ENCODE measurements at places on chromosomes 12 and 14.

- no peak for DNase-seq
Measured at GRCh38 chr12:4261655-4262054, 11.9 kb upstream of the CCND2 start.

- no peak for DNase-seq
Measured at GRCh38 chr14:72774894-72775620, 118.8 kb downstream of the DPF3 start.

GRCh38 chr12:117900561-117900960 is 68.2 kb downstream of the KSR2 start:
- no peak for DNase-seq

DNA sequence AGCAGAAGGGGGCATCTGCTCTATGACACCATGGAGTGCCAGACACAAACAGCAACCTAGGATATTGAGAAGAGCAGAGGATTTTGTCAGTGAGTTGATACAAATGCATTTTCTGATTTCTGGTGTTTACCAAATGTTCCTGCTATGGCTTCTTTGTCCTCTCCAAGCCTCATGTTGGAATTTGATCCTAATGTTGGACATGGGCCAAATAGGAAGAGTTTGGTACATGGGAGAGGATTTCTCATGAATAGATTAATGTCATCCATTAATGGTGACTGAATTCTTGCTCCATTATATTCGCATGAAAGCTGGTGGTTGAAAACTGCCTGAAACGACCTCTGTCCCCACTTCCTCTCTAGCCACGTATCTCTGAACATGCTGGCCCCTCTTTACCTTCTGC is 1002.2 kb upstream of the FLRT2 start:
- DNase-seq = no peak

DNA sequence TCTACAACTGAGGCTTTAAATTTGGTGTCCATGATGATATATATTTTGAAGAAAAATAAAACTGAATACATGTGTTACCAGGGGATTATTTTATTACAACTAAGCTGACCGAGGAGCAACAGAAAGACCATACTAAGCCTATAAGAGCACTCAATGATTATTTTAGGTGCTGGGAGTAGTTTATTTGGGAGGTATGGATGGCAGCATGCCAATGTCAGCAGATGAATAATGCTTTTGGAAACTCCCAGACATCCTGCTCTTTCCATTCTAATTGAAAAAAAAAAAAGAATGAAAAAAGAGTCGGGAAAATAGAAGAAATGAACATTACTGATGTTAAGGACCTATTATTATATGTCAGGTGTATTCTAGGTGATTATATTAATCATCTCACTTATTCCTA is 441.2 kb downstream of the BTG1 start:
- no peak for DNase-seq

- no peak for DNase-seq
Measured at GRCh38 chr12:116402163-116402939, 124.9 kb upstream of the MED13L start.

- no peak for DNase-seq
Measured at GRCh38 chr14:101456246-101457175, 104.8 kb upstream of the DIO3 start.

- DNase-seq = no peak
Measured at GRCh38 chr14:49950275-49951228, 57.7 kb downstream of the ARF6 start.

DNA sequence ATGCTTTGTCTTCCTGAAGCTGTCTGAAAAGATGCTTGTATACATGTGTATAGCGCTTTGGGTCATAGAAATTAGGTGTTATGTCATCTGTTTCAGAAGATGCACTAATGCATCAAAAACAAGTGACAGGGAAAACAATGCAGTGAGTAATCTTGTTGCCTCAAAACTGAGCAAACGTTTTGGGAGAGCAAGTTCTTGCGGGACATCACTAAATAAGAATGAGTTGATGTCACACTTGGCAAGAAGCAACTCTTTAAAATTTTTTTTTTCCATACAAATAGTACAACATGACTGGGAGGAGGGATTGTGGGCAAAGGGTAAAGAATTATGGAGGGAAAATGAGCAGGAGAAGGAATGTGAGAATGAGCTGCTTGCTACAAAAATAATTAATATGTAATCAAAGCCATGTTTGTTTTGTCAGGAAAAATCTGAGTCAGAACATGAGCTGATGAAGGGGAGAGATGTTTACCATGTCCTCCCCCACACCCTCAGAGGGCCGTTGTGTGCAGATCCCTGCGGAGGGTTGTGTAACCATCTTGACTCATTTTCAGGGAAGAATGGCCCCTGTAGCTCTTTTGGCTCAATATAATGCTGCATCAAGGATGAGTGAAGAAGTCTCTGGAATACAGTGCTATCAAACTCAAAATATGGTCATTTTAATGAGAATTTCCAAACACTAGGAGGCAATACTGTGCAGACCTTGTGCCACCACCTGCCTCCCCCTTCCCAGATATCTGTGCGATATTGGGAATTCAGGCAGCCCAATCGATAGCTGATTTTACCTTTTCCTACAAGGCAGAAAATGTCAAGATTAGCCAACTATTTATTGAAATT is 41.4 kb downstream of the BORCS5 start:
- DNase-seq = no peak

- DNase-seq = no peak
Measured at GRCh38 chr14:23725980-23726710, 90.0 kb downstream of the DHRS2 start.

DNA sequence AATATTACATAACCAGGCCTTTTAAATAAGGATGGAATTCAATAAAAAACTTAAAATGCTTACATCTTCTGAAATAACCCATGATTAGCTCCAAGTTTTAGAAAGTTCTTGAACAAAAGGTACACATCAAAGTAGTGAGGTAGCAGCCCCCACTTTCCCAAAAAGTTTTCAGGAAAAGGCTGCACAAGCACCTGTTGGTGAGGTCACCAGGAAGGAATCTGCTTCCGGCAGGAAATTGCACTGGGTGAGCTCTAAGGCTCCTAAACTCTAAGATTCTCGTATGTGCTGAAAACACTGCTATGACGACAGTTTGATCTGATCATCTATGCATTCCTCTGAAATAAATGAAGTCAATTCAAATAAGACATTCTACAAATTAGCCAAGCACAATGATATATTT is 34.3 kb upstream of the TTC7B start:
- DNase-seq = no peak

- DNase-seq = no peak
Measured at GRCh38 chr12:19550626-19551025, 111.3 kb downstream of the AEBP2 start.

- DNase-seq = no peak
Measured at GRCh38 chr14:60317609-60318008, 68.6 kb downstream of the PPM1A start.

- no peak for DNase-seq
Measured at GRCh38 chr14:101475456-101476257, 85.6 kb upstream of the DIO3 start.

GRCh38 chr14:102251161-102251560 is 53.8 kb downstream of the MOK start:
- no peak for DNase-seq

DNA sequence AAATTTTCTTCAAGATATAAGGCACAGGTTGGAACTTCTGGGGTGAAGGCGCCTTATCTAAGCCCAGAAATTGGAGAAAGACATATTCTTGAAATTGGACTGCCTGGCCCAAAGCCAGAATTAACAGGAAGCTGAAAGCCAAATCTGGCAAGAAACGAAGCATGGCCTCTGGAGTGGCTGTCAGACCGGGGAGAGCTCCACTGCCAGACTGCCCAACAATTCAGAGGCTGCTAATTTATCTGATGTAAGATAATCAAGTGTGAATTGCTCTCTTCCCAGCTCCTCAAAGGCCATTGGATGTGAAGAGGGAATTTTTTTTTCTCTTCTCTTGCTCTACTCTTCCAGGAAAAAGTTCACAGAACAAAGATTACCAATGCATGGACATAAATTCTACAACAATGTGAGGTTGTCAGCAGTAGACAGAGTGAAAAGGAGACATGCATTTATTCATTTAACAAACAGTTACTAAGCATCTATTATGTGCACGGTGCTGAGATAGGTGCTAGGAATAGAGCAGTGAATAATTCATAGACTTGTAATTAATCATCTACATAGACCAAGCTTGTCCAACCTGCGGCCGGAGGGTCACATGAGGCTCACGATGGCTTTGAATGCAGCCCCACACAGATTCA is at the start of gene GDF3:
GDF3 (minus strand) TSS at position 210 of the 632 bp plus-strand sequence; CDS start at position 163, 47 bp downstream.
- no peak for DNase-seq

DNA sequence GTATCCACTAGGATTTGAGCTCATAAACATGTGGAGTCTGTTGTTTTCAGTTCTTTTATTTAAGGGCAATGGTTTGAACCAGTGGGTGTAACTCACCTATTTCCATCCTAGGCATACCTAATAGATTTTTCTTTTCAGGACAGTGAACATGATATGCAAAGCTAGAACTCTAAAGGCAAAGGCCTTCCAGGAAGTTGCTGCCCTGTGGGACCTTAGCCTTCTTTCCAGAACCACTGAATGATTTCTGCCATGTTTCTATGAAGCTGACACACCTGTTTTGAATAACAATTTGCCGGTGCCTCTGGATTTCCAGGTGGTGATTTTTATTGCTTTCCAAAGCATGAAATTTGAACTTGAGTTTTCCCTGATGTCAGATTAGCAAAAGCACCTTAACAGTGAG is 372.9 kb upstream of the FAR2 start:
- DNase-seq = no peak

DNA sequence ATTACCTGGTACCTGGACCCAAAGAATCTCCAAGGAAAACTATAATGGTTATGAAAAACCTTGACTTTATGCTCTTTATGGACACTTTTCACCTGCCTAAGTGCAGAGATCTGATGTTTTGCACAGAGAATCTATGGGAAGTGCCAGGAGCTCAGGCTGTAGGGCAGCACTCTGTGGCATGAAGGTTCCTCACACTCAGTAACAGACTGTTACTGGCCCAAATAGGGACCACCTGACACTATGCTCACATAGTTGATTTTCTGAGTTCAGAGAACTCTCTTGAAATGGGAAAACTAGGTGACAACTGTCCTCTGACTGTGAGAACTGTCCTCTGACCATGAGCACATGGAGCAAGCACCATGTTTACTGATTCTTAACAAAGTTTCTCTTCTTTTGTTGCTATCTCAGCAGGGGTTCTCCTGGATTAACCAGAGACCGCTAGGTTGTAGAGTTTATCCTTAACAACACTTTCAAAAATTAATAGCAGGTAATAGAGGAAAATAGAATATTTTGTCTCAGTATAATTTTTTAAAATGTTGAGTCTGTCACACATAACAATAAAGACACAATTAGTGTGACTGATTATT is 101.6 kb downstream of the STXBP6 start:
- no peak for DNase-seq

DNA sequence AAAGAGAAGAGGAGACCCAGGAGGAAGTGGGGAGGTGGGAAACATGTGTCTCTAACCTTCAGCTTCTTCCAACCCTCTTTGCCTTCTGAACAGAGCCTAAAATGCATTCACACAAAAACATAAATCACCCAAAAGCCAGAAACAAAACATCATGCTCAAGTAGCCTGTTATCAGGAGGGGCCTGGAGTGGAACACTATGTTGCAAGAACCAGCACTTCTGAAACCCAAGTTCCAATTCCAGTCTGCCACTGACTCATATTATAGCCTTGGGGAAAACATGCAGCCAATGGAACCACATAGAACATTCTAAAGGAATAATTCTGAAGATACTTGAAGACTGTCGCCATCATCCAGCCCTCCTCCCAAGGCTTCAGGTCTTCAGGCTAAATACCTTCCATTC is 169.8 kb upstream of the PLXNC1 start:
- no peak for DNase-seq

DNA sequence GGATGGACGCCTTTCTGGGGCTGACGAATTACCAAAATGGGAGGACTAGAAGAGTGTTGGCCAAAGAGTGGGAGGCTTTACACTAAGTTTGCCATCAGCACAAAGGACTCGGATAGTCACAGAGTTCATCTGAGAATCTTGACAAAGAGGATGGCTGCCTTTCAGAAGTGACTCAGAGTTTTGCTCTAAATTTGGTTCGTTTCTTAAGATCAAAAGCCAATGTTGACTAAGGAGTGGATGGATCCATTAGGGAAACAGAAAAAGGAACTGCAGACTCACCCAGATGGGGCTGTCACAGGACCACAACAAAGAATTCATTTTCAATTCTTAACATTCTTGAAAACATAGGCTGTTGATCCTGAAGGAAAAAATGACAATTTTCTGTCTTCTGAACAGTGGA is 81.3 kb upstream of the DUSP6 start:
- no peak for DNase-seq

GRCh38 chr14:28375295-28375694 is 391.3 kb upstream of the FOXG1 start:
- DNase-seq = no peak

GRCh38 chr14:35576260-35576659 is 42.3 kb downstream of the INSM2 start:
- DNase-seq = no peak

Data from activated CD8-positive, alpha-beta memory T cell treated with anti-CD3 and anti-CD28 coated beads for 48 hours (primary cell).